ENCODE measurements at places on chromosomes 13 and 19. TPM values are rescaled to one million over a fixed set of nuclear protein-coding genes. Genes with fewer than 3 reads are reported as not detected.

RSPH6A gene
- total RNA-seq = not detected

KLK6 gene
- total RNA-seq = not detected

ADGRL1 gene
- 3.1 TPM for total RNA-seq

PRODH2 gene
- total RNA-seq = not detected

URAD gene
- total RNA-seq = not detected

CEACAM3 gene
- not detected for total RNA-seq

MLLT1 gene
- 6.4 TPM for total RNA-seq

- peak; percentile 99 for DNase-seq
Measured at GRCh38 chr13:23673354-23673753, 103.1 kb downstream of the TNFRSF19 start.

DNA sequence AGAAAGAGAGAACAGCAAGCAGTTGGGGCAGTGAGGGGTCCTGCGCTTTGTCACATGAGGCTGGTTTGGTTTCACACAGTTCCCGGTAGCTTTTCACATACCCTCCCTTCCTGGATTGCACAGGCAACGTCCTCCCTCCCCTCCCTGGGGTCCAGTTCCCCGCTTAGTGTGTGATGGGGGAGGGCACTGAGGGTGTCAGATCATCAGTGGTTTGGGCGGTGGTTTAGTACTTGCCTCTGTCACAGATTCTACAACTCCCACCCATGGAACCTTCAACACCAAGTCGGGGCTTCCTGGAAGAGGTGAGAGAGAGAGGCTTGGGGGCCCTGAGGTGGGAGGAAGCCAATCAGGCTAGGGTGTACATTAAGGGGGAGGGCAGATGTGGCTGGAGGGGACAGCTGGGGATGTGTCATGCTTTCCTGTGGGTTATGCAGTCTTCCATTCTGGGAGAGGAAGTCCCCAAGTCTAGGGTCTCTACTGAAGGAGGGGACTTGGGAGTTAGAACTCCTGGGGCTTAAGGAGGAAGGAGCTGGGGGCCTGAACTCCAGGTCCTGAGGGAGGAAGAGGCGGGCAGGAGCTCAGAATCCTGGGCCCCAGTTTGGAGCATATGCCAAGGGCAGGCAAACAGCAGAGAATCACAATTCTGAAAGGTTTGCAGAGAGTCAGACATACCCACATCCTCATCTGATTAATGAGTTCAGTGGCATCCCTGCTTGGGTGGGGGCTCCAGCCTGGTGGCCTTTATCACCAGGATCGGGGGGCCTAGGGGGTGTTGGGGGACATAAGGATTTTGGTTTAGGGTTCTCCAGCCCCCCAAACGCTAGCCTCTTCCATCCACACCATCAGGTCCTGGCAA is at the start of gene NKG7:
TSS of gene NKG7 (minus strand) at position 6 of the 856 bp plus-strand sequence. CDS start 119 bp downstream, outside the sequence.
- DNase-seq = no peak

DNA sequence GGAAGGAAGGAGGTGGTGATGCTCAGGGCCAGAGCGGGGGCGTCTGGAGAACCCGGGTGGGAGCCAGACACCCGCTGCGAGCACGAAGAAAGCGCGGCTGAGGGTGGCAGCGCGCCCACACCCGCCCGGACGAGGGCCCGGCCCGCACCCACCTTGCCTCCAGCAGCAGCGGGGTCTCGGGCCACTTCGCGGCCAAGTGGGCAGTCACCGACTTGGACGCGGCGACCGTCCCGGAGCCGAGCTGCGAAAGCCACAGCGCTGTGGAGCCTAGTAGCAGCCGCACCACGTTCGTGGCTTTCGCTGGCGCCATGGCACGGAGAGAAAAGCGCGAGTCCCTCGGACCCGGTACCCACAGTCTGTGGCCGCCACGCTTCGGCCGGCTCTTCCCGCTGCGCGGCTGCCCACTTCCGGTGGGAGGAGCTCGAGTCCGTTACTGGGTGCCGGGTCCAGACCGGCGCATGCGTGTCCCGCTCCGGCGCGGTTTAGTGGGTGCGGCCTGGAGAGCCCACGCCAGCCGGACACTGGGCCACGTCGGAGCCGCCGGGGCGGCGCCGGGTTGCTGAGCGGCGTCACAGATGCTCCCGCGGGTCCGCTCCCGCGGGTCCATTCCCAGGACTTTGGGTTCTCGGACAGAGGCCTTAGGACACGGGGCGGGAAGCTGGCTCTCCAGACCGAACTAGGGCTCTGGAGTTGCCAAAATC is at the start of gene UGGT2:
TSS of gene UGGT2 (minus strand) at position 399 of the 701 bp plus-strand sequence. CDS start at position 310, 89 bp downstream.
- peak; percentile 93 for DNase-seq

DNA sequence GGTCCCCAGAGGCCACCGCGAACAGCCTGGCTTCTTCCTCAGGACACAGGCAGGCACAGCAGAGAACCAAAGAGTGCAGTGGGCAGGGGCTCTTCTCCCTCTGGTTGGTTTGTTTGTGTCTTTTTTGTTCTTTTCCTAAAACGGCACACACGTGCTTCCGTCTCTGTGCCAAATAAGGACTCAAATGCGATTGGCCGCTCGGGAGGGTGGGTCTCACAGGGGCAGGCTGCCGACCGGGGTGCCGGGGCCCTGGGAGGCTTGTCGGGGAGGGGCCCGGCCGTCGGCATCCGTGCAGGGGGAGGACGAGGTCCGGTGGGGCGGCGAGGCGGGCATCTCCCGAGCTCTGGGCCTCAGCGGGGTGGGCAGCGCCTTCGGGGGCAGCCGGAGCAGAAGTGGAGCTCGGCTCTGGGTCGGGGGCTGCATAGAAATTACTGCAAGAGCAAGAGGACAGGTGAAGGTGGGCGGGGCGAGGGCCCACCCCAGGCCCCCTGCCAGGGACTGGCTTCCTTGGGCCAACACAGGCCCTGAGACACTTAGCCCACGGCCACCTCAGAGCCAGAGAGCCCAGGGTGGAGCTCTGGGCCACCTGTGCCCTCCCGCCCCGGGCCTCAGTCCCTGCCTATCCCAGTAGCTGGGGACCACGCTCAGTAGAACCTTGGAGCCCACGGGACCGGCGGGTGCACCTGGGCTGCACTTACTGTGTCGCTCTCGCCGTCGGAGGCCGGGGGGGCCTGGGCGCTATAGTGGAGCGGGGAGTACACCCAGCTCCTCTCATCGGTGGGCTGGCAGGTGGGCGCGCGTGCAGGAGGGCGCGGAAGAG is 6.4 kb upstream of the CACTIN start:
- DNase-seq = no peak

- no peak for DNase-seq
Measured at GRCh38 chr13:38346764-38347163, 2.9 kb upstream of the UFM1 start.

- peak; percentile 81 for DNase-seq
Measured at GRCh38 chr19:48588670-48589401, 17.7 kb upstream of the SPACA4 start.

DNA sequence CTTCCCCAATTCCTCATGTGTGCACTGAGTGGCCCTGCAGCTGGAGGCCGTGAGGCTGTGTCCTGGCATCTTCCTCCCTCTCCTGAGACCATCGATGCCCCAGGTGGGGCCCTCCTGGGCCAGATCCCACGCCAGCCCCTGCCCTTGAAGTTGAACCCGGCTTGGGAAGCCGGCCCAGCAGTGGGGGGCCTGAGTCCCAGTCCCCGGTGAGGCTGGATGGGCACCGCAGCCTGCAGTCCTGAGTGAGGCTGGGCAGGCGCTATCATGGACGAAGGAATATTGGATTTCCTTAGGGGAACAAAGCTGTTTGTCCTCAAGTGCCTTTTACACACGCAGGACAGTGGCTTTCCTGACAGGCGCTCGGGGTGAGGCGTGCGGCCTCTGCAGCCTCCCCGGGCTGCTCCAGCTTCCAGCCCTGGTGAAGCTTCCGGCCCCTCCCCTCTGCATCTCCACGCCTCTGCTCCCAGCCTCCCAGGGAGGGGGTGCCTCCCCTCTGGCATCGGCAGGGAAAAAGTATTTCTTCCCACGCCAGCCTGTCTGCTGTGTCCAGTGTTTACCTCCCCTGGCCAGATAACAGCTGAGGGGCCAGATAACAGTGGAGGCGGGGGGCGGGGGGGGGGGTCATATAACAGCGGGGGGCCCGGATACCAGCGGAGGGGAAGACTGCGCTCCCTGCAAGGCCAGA is 159.5 kb downstream of the KDM4B start:
- DNase-seq = peak; percentile 59

GRCh38 chr19:57558525-57558924 is 1.1 kb downstream of the ZNF550 start:
- peak; percentile 37 for DNase-seq

Measured in fibroblast of lung (primary cell).